Activated effector memory CD4-positive, alpha-beta T cell treated with Interleukin-2 at 50 U/mL for 16 hours (primary cell): ENCODE measurements at places on chromosomes 13 and 19.

- no peak for DNase-seq
Observed at GRCh38 chr19:814152-815078, 7.3 kb downstream of the PLPPR3 start.

DNA sequence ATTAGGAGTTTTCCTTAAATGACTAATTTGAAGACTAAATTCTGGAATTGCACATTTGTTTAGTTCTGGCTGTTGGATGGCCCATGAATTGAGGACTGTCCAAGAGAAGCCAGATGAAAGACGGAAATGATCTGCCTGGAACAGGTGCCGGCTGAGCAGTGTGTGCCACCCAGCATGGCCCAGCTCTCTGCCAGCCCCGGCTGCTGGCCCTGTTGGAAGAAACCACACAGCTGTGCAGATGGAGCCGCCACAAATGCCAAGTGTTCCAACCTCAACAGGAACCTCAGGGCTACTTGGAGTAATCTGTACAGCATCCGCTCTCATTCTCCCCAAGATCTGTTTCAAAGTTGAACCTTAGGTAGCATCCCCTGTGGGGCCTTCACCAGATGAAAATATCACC lies 67.0 kb upstream of the STARD13 start:
- no peak for DNase-seq

DNA sequence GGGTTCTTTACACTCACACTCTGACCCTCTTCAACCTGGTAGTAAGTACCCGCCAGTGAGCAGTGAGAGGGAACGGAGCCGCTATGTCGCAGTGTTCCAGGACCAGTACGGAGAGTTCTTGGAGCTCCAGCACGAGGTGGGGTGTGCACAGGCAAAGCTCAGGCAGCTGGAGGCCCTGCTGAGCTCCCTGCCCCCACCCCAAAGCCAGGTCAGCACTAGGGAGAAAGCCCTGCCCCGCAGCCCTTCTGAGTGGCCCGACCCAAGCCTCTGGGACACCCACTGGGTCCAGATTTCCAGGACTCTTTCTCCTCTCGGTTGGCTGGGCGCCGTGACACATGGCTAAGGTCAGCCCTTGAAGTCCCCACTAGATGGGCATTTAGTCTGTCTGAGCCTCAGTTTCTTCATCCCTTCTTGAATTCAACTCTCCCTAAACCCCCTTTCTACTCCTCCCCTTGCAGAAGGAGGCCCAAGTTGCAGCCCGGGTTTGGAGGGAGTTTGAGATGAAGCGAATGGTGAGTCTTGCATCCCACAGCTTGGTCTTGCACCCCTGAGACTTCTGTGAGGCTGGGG lies 1.9 kb downstream of the OCEL1 start:
- DNase-seq, result no peak

GRCh38 chr13:49319551-49319950 lies 71.8 kb downstream of the CDADC1 start:
- no peak for DNase-seq

DNA sequence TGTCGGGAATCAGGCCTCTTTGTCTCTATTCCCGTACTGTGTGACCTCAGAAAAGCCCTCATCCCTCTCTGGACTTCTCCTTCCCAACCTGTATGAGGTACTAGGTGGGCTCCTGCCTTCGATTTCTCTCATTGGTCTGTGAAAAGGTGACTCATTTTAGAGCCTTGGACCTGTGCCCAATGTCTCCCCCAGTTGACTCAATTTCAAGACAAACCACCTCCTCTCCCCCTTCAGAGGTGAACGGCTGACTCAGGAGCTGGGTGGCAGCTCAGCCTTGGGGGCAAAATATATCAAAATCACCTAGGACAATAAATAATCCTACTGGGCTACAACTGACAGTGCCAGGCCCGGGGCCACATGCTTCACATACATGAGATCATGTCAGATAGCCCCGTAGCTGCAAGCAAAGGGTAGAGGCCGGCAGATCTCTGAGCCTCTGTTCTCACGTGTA lies 630 bp downstream of the COQ8B start:
- peak; percentile 34 for DNase-seq

DNA sequence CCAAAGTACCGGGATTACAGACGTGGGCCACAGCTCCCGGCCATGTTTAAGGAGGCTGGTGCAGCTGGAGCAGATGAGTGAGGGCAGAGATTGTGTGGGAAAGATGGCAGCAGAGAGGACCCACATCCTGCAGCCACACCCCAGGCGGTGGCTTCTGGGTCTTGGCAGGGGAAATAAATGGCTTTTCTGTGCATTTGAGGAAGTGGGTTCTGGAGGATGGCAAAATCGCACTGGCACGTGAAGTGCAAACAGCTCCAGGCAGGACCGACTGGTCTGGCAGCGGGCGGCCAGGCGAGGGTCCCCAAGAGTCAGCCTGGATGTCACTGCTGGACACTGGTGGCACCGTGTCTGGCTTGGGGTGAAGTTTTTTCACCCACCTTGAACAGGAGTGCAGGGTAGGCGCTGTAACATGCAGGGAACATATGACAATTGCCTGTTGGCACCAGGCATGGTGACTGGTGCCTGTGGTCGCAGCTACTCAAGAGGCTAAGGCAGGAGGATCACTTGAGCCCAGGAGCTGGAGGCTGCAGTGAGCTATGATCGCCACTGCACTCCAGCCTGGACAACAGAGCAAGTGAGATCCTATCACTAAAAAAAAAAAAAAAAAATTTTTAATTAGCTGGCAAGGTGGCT lies 8.4 kb downstream of the B3GNT3 start:
- DNase-seq, result peak; percentile 55

DNA sequence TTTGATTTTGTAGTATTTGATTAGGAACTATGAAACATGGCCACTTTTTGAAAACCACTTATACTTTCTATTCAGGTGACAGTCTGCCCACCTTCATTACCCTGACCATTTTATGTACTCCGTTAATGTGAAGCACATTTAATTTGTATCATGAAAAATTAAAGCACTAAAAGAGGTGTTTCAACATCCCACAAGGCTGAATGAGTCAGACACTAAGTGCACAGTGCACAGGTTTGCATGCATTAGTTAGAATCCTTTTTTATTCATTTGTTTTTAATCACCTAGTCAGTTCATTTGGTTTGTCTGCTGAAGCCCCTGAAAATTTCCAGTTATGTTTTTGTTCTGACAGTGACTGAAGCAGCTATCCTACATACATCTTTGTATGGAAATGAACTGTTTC lies 271.0 kb downstream of the SLITRK5 start:
- DNase-seq, result no peak

DNA sequence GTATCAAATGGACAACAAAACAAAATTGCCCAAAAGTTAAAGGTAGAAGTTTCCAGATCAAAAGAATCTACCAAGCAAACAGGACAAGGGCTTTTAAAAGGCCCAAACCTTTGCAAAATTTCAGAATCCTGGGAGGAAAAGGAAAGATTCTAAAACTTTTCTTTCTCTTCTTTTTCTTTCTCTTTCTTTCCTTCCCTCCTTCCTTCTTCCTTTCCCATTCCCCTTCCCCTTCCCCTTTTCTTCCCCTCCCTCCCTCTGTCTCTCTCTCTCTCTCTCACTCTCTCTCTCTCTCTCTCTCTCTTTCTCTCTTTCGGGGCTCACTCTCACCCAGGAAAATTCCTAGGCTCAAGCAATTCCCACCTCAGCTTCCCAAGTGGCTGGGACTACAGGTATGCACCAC lies 4.2 kb upstream of the PDCD5 start:
- DNase-seq, result no peak

- DNase-seq, result no peak
Observed at GRCh38 chr19:18425515-18426415, 6.6 kb downstream of the SSBP4 start.

GRCh38 chr13:94205896-94206295 lies 273.6 kb downstream of the DCT start:
- no peak for DNase-seq

GRCh38 chr19:32201636-32202051 lies 143.8 kb upstream of the ZNF507 start:
- DNase-seq, result no peak

- no peak for DNase-seq
Observed at GRCh38 chr19:45467115-45467455, 711 bp upstream of the FOSB start.

DNA sequence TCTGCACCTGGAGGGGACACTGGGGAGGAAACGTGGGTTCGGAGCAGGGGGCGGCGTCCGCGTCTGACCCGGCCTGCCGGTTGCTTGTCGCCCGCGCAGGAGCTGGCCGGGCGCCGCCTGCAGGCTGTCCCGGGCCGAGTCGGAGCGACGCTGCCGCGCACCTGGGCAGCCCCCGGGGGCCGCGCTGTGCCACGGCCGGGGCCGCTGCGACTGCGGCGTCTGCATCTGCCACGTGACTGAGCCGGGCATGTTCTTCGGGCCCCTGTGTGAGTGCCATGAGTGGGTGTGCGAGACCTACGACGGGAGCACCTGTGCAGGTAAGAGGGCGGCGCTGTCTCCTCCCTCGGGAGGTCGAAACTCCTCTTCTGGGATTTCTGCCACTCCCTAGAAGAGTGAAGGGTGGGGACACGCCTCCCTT lies 1.3 kb downstream of the ITGBL1 start:
- DNase-seq, result no peak

DNA sequence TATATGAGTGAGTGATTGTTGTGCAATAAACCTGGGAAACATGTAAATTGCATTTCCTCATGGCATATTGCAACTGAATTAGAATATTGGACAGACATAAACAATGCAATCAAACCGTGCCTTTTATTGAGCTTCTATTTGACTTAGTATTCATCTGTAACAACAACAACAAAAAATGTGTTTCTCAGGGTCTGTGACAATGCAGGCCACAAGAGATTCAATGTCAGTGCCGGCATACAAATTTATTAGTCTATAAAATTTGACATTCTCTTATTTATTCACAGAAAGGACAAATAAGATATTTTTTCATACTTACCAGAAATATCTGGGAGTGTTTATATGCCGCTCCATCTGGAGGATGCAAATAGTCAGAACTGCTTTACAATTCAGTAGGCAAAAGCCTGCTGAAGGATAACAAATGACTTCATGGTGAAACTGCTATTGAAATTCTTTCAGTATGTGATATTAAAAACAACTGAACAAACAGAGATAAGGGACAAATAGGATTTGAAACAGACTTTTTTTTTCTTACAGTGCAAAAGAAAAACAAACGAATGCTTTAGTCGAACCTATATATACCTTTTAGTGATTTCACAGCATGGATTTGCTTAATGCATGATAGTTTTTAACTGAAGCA lies 77.2 kb downstream of the DACH1 start:
- DNase-seq, result no peak

DNA sequence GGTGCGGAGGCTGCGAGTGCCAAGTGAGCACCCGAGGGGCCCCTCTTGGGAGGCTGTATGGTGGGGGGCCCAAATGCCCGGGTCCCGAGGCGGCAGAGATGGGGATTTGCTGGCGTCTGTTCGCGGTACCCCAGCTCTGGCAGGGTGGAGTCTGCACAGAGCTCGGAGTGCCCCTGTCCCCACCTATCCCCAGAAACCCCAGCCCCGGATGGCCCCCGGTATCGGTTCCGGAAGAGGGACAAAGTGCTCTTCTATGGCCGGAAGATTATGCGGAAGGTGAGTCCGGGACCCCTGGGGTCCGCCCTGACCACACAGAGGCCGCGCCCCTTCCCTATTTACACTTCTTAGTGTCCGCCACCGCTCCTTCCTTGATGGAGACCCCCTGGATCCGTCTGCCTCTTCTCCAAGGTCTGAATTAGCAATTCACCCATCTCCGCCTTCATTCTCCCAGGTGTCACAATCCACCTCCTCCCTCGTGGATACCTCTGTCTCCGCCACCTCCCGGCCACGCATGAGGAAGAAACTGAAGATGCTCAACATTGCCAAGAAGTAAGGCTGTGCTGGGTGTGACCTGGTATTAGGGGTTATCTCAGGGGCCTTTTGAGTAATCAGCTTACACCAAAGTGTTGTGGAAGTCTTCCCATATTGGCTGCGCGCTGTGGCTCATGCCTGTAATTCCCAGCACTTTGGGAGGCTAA lies 630 bp downstream of the PNPLA6 start:
- DNase-seq, result no peak

GRCh38 chr13:79604752-79605151 lies 123.8 kb downstream of the NDFIP2 start:
- DNase-seq, result no peak

DNA sequence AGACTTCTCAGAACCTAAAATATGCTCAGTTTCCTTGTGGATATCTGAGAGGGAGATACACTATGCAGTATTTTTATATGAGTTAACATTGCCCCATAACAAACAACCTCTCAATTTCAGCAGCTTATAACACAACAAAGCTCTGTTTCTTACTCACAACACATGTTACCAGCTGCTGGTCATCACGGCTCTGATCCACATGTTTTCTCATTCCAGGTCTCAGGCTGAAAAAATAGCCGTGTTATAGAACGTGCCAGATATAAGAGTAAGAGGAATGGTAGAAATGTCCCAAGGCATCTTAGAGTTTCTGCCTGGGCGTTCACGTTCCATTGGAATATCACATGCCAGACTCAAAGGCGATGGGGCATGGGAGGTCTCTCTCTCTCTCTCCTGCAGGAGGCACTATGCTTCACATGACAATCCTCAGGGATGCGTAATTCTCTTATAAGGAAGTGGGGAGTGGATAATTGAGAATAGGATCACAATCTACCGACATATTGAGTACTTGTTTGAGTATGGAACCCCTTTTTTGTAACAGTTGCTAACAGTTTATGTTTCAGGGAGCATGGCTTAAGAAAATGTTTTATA lies 246.6 kb downstream of the NHLRC3 start:
- no peak for DNase-seq

DNA sequence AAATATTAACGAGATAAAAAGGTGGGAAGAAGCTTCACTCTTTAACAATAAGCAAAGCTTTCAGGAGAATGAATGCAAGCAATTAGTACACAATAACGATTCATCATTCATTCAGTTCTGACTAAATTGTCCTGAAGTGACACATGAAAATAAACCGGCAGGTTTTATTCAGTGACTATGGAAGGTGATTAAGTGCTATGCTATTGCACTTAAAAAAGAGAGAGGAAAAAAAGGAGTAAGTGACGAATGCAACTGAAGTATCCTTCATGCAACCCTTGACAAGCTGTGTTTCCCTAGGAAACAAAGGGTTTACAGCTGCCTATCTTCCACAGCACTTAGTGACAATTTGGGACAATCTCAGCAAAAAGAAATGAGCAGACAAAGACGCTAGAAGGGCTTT lies 1.4 kb downstream of the LIG4 start:
- DNase-seq, result no peak

GRCh38 chr19:32178956-32179355 lies 166.5 kb upstream of the ZNF507 start:
- no peak for DNase-seq

GRCh38 chr13:114109641-114110041 lies 22.8 kb downstream of the RASA3 start:
- DNase-seq, result no peak

- DNase-seq, result no peak
Observed at GRCh38 chr19:55118401-55118991, 1.1 kb upstream of the PPP1R12C start.

- DNase-seq, result no peak
Observed at GRCh38 chr13:31476266-31476665, 263.1 kb upstream of the RXFP2 start.

- no peak for DNase-seq
Observed at GRCh38 chr13:111215081-111216047, 100.3 kb downstream of the ARHGEF7 start.
